NCI-H2081 treated with DMSO at 0.1 percent for 48 hours (cell line): ENCODE measurements at places on chromosomes 7 and 10.

DNA sequence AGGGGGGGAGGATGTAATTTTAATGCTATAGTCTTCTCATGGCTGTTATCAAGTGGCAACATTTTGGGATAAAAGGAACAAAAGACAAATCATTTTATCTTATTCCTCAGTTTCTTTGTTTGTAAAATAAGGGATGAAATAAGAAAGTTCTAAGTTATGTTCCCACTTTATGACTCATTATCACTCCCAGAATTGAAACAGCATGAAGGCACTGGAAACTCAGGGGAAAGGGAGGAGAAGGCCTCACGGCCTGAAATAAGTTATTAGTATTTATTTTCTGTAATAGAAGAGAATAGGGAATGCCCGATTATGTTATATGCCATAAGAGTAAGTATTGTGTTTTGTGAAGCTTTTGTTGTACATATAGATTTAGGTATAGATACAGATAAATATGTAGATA is 85.0 kb upstream of the NAMPT start:
- DNase-seq: no peak

DNA sequence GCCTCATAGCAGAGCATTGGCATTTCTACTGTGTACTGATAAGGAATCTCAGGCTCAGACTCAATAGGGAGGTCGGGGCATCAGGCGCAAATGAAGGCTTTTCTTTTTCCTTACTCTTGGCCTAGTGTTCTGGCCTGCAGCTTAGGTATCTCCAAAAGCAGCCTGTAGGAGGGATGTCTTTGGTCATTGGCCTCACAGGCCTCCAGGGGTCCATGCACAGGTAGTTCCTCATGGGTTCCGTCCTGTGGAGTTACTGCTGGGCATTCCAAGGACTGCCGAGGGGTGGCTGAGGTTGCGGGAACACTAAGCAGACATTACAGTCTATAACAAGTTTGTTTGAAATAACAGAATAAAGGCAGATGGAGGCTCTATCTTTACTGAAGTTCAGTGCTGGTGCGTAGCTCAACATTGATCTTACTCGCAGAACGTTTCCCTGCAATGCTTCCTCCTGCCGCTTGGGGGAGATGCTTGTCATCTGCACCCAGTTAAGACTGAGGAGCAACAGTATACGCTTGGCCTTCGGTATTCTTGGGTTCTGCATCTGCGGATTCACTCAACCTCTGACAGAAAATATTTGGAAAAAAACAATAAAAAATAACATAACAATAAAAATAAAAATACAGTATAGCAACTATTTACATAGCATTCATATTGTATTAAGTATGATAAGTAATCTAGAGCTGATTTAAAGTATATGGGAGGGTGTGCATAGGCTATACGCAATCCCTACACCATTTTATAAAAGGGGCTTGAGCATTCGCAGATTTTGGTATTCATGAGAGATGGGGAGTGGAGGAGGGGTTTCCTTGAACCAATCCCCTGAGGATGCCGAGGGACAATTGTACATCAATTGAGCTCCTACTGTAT is 58.9 kb downstream of the SH2D4B start:
- no peak for DNase-seq

DNA sequence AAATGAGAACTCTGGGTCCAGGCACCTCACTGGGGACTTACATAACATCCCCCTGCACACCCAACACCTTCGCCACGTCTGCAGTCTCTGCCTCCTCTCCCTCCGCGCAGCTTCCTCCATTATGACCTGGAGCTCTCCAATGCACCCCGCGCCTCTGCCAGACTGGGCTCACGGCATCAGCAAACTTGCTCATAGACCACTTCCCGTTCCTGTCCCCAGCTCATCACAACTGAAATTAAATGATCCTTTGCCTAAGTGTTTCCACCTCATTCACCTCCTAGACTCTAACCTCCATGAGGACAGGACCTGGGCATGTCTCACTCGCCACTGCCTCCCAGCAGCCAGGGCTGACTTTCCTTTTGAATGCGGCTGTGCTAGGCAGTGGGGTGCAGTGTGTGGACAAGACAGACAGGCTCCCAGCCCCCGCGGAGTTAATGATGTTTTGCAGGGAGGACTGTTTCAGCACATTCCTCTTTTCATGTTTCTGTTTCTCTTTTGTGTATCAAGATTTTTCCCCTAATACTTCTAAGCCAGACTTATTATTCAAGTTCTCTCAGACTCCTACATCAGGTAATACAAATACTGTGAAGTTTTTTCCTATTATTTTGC is 18.8 kb downstream of the CHST15 start:
- no peak for DNase-seq

DNA sequence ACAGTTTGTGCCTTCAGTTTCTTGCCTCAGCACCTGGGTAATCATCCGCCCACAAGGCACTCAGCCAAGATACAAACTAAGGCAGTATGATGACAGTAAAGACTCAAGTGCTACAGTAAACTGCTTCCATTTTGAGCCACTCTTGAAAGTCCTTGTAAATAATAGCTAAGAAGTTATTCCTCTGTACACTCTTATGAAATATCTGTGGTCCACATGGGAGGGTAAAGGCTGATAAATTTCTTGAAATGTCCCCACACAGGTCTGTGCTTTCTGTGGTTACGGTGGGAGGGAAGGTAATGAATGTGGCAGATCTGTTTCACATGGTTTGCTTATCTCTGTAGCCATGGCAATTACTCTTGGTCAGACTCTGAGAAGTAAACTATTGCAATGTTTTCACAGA is 551.0 kb upstream of the ZWINT start:
- DNase-seq: no peak

GRCh38 chr10:110833234-110833940 is 38.3 kb upstream of the PDCD4 start:
- DNase-seq: no peak

GRCh38 chr10:123929791-123930190 is 38.2 kb upstream of the CPXM2 start:
- no peak for DNase-seq

DNA sequence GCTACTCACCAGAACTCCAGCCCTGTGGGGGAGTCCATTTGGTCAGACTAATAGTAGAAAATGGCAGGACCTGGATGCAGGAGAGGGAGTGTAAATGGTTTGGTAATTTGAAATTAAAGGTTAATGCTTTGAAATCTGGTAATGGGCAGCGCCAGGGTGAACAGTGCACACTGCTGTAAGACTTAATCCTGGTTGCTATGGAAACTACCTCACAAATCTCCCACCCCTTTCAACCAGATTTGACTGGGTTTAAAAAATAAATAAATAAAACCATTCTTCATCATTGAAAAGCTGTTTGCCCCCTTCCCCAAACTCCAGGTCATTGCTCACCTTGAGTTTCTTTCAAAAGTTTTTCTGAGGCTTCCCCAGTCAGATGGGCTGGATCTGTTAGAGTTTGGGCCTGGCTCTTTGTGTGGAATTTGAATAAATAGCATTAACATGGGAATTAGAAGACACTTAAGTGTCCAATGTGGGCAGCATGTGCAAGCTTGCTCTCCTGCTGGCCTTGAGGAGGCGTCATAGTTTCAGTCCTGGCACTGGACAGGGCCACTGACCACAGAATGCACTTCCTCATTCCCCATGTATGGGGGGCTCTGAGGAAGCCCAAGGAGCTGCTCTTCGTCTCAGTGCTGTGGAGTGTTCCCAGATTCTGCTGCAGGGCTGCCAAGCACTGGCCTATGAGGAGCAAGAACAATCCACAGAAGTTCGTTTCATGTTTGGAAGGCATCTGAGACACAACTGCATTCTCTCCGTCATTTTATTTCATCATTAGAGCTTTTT is 90.7 kb downstream of the LRRC4 start:
- no peak for DNase-seq

DNA sequence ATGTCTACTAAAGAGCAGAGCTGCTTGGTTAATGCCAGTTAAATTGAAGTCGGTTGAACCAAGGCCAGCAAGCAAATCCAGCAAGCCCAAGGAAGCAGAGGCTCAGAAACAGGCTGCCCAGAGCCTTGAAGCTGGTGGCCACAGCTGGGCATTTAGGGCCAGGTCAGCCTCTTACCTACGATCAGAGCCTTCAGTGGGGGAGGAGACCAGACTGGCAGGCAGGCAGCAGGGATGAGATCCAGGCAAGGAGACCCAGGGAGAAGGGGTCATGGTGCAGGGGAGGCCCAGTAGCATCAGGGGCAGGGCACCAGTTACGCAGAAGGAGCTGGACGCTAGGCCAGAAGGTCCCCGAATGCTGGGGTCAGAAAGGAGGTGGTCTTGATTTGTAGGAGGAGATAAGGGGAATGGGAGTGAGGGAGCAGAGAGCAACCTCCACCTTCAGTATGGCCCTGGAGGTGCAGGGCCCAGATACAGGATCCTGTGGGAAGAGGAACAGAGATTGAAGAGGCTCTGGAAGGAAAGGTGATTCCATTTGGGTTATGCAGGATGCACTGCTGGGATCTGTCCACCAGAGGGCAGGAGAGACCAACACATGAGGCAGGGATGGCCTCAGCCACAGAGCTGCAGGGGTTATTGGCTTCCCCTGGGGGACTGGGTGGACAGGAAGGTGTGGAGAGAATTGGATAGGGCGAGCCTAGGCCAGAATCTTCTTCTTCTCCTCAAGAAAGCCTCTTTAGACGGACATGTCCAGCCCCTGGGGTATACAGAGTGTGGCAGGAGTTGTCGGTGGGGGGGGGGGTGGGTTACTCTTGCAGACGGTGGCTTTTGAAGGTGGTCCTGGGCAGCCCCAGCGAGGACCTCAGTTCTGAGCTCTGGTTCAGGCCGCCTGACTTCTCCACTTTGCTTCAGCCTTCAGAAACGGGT is 132.6 kb upstream of the PODXL start:
- no peak for DNase-seq

- DNase-seq: no peak
Measured at GRCh38 chr10:85610381-85611092, 756.1 kb downstream of the GRID1 start.

DNA sequence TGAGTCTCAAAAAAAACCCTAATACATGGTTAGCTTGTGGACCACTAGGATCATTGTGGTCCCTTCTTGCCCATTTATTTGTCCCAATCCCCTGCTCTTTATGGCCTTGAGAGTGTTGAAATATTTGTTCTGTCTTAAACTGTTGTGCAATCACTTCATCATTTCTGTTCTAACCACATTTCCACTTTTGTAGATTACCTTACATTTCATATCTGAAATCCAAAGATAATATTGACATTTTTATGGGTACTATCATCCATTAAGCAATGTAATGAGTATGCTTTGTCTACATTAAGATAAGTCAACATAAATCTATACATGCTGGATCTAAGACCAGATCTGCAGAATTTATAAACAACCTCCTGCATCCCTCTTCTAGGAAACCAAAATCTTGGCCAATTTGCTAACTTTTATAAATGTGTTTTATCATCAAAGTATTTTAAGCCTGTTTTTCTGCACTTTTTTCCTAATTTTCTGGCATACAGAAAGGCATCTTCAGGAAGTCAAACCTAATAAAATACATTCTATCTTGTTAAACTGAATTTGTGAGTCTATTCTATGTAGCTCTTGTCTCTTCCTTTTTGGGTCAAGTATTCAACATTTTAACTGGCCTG is 359.4 kb upstream of the CELF2 start:
- no peak for DNase-seq

GRCh38 chr10:31761156-31761555 is 167.5 kb downstream of the ARHGAP12 start:
- DNase-seq: no peak

DNA sequence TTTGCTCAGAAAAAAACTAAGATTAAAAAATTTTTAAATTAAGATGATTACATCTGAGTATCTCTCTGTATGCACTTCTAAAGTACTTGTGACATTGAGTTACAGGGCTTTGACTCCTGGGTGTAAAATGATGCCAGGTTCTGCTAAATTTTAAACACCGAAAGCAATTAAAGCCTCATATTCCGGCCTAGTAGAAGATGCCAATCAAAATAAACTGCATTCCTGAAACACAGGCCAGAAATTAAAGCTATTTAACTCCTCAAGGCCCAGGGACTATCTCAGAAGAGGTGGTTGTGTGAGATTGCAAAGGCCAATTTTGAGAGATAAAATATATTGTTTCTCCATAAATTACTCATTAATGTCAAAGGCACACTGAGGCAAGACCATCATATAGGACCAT is 388.3 kb downstream of the KIF20B start:
- DNase-seq: no peak

- no peak for DNase-seq
Measured at GRCh38 chr7:130475776-130476175, 16.1 kb upstream of the MEST start.

DNA sequence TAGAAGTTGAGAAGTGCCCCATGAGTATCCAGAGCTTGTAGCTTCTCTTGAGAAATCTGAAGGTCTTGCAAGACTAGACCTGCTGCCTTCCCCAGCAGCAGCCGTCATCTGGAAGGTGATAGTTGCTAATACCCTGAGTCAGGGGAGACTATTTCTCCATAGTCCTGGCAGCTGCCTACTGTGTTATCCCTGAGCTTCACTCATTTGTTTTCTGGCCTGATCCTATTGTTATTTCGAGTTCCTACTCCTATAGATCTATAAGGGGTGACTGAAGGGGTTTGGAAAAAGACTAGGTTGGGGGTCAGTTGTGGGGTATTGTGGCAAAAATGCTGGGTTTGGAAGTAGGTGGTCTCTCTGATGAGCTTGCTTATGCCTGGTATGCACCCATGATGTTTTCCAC is 297.8 kb downstream of the CNTNAP2 start:
- no peak for DNase-seq

DNA sequence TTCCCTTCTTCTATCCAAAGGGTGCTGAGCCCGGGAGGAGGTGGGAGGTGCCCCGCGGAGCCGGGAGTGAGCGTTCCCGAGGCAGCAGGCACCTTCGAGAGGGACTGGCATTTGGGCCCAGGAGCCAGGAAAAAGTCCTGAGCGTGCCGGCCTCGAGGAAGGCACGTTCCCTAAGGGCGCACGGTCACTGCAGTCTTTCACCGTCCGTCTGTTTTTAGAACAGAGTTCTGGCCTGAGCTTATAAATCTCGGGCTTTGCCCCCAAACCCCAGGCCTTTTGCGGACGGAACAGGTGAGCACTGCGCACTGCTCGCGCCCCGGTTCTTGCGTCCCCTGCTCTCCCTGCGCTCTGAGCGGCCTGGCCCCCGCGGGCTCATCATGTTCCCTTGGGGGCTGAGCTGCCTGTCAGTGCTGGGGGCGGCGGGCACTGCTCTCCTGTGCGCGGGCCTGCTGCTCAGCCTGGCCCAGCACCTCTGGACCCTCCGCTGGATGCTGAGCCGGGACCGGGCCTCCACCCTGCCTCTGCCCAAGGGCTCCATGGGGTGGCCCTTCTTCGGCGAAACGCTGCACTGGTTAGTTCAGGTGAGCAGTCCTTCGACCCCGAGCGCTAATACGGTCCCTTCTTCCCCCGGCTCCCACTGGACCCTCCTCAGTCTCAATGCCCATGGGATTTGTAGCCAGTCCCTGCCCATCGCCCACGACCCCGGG is 442 bp downstream of the CYP26C1 start:
- DNase-seq: no peak

DNA sequence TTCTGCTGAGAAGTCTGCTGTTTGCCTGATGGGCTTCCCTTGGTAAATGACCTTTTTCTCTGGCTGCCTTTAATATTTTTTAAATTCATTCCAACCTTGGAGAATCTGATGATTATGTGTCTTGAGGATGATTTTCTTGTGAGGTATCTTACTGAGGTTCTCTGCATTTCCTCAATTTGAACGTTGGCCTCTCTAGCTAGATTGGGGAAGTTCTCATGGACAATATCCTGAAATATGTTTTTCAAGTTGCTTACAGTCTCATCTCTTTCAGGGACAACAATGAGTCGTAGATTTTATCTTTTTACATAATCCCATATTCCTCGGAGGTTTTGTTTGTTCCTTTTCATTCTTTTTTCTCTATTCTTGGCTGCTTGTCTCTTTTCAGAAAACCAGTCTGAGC is 208.4 kb downstream of the KIF20B start:
- no peak for DNase-seq
